ENCODE measurements at places on chromosomes 16 and 17.

GRCh38 chr17:4978726-4979125 is 8.7 kb downstream of the CAMTA2 start:
- peak; percentile 69 for DNase-seq

GRCh38 chr17:8489841-8490240 is 54.2 kb downstream of the NDEL1 start:
- DNase-seq, result no peak

GRCh38 chr16:86343796-86344585 is 166.3 kb upstream of the FOXF1 start:
- no peak for DNase-seq

- no peak for DNase-seq
These were observed 15.3 kb downstream of the KSR1 start for GRCh38 chr17:27471321-27472269.

GRCh38 chr17:81306491-81306890 is 11.4 kb upstream of the SLC38A10 start:
- no peak for DNase-seq

Measured in hematopoietic multipotent progenitor cell treated with erythropoietin and hydrocortisone succinate and interleukin-3 and kit ligand, for 4 days (in vitro differentiated cells).